ENCODE measurements at places on chromosomes 4 and X.

DNA sequence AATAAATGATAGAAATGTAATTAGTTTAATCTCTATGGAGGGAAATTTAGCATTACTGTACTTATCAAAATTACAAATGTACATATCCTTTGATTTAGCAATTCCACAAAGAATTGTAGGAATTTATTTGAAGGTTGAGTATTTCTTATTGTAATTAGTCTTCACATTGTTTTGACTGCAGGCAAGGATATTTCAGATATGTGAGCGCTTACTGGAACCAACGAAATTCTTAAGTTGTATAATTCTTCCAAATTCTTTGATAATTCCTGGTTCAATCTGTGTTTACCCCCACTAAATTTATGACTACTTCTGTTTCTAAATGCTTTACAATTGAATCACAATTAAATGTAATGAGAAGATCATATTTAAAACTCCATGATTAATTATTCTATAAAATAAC lies 26.9 kb upstream of the WWC2 start:
- DNase-seq, result no peak

- DNase-seq, result no peak
These were observed 11.7 kb downstream of the MORF4L2 start for GRCh38 chrX:103674531-103675454.

GRCh38 chr4:95288552-95288951 lies 260.2 kb downstream of the UNC5C start:
- no peak for DNase-seq

- DNase-seq, result peak; percentile 27
These were observed 4.3 kb upstream of the HAUS7 start for GRCh38 chrX:153474718-153475117.

DNA sequence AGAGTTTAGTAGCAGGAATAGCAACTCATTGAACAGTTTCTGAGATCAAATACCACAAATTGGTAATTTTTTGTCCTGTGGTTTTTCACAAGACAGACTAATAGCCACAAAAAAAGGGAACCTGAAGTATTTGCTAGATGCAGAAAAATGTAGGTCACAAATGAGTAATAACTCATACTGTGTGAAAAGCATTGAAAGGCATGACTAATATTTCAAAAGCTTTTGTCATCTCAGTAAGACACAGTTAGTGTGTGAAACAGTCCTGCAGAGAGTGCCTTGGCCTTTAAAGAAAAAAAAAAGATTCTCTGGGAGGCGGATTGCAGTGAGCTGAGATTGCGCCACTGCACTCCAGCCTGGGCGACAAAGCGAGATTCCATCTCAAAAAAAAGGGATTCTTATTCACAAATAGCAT lies 31.4 kb upstream of the SLC25A31 start:
- DNase-seq, result no peak

DNA sequence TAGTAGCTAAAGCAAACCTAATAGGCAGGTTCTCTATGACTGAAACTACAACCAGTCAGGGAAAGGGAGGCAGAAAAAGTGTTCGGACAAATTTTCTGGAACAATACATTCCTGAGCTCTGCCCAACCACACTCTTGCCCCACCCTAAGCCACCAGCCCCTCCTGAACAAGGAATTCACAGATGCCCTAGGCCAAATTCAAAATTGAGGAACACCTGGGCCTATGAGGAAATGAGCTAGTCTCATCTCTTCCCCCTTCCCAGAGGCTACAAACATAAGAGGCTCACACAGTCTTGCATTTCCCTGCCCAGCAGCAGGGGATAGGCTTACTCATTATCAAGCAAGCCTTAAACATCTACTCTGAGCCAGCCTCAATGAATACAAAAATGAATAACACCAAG lies 284.7 kb downstream of the ZNF674 start:
- DNase-seq, result no peak

DNA sequence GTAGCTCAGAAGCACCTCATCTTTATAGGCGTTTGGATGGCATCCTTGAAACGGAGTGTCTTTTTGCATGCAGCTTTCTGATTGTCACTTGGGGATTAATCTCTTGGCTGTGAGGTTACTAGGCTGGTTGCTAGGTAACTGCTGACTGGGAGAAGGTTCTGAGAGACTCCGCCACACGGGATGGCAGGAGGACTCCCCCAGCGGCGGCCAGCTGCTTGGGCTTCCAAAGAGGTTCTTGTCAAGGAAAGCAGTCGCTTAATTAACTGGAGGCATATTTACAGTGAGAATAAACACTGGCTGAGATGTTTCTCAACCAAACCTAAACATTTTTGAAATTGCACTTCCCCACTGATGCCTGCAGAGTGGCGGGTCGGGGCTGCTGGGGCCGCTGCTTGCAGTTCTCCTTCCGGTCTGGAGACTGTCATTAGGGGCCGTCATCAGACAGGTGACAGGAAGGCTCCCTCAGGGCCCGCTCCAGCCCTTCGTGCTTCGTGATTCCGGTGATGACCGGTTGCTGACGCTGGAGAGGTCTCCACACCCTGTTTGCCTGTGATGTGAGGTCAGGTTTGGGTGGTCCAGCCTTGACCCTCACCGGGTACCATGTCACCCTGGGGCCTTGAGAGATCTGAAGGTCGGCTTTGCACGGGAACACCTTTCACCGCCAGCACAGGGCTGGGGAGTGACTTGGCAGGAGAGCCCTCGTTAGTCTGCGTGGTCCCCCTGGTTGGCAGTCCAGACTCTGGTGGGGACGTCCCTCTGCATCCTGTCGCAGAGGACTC lies 9.1 kb downstream of the NSG1 start:
- DNase-seq, result no peak

DNA sequence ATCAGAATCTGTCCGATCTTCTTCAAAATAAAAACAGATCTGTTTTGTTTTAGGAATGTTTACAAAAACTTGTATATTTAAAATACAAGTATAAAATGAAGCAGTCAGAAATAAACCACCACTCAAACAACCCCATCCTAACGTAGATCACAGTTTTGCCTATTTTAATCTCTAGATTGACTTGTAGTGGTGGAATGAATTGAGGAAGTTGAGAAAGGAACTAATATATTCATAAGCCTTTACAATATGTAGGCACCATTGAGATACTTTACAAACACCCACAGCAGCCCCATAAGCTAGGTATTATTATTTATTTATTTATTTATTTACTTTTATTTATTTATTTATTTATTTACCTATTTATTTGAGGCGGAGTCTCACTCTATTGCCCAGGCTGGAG lies 52.3 kb upstream of the KLF3 start:
- DNase-seq, result no peak

DNA sequence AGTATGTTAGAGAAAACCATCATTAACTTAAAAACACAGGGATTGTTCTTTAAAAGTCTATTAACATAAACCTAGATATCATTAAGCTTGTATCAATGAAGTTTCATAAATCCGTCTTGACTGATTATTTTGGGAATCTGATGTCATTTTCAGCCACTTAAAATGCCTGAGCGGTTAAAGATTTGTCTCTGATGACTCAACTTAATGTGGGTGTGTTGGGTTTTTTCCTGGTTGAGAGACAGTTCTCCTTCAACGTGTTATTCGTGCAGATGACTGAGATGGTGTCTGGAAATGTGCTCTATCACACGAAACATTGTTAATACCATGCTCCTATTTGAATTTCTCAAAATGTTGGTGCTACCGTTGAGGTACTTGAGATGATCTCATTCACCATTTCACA lies 227.3 kb upstream of the TENM3 start:
- no peak for DNase-seq

- no peak for DNase-seq
These were observed 69.9 kb upstream of the ESX1 start for GRCh38 chrX:104324461-104325212.

GRCh38 chr4:42167709-42168108 lies 15.3 kb upstream of the BEND4 start:
- no peak for DNase-seq

- no peak for DNase-seq
These were observed 23.7 kb downstream of the MAOA start for GRCh38 chrX:43679778-43680177.

DNA sequence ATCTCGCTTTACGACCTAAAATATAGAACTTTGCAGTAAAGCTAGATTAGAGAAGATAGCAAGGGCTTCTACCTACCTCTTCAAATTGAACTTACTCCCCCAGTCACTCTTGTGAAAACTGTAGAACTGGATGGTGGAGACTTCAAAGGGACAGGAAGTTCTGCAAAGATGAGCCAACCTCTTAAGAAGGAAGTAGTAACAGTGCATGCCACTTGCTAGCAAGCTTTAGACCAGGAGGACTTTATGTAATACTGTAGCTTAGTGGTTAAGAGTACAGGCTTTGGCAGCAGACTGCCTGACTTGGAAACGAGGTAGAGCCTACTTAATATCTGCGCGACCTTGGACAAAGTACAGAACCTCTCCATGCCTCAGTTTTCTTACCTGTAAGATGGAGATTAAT lies 27.5 kb upstream of the VBP1 start:
- no peak for DNase-seq

DNA sequence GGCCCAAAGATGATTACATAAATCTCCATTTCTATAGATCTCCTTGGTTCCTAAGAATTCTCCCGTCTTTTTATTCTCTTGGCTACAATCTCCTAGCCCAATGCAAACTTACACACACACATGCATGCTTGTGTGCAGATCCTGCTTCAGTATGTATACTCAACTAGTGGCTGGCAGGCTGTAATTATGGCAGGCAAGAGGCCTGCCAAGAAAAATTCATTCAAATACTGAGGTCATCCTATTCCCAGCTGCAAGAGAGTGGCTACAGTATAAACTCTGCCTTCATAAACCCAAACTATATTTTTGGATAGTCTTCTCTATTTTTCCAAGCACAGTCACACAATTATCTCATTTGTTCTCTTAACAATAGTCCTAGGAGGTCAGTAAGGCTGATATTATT lies 95.2 kb downstream of the SHROOM4 start:
- no peak for DNase-seq

Data from activated effector memory CD4-positive, alpha-beta T cell treated with Interleukin-2 at 50 U/mL for 16 hours (primary cell).